Activated CD4-positive, alpha-beta T cell treated with anti-CD3 and anti-CD28 coated beads, Interleukin-2, amount 10 ng/mL, durations not matched to agents 24 days and 14 days (primary cell): ENCODE measurements at places on chromosomes 6 and 20. TPM values are rescaled to one million over a fixed set of nuclear protein-coding genes. Genes with fewer than 3 reads are reported as not detected.

- no peak for DNase-seq
Measured at GRCh38 chr20:19849341-19850197, 91.5 kb downstream of the RIN2 start.

DNA sequence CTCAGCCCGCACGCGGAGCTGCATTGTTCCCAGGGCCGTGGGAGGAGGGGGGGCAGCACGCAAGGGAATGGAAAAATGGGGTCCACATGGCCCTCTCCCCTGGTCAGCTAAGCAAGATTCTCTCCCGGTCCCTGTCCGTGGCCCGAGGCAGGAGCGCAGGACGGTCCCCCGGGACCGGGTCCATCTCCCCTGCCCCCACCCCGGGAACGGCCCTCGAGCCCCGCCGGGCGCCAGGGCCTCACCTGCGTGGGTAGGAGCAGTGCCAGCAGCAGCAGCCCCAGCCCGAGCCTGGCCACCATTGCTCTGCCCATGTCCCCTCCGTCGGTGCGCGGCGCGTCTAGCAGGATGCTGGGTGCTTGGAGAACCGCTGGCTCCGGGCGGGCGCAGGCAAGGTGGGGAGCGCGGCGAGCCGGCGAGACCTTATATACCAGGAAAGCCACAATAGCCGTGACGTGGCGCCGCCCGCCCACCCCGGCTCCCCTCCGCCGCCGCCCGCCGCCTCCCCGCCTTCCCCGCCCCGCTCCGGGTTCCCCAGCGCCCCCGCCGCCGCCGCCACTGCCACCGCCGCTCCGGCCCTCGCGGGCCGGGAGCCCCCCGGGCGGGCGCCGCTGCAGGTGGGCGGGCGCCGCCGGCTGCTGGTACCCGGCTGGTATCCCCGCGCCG, at the start of gene CD24:
Gene CD24 (minus strand): TSS at position 394 of the 663 bp plus-strand sequence. CDS start 83 bp downstream, at position 311.
- DNase-seq, result peak; percentile 61

GRCh38 chr6:10417681-10418104, 2.8 kb upstream of the TFAP2A start:
- no peak for DNase-seq

GRCh38 chr6:99334526-99335127, 14.8 kb downstream of the FAXC start:
- DNase-seq, result peak; percentile 73

DNA sequence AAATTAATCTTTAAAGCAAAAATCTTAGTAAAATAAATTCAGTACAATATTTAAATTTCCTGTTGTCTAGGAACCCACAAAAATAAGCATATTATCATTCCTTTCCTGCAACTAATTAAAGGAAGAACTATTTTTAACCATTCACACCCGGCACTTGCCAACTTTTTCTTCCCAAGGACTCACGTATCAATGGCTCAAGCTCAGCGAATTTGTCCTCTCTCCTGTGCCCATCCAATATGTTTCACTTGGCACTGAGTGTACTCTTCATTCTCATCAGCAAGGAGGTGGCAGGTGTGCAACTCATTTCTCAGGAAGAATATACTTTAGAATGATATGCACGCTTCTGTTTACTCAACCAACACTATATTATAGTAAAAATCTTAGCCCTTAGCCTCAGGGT, 419.4 kb downstream of the C6orf118 start:
- no peak for DNase-seq

- no peak for DNase-seq
Measured at GRCh38 chr6:3284436-3284876, 25.7 kb downstream of the PSMG4 start.

GRCh38 chr6:142446576-142446975, 144.8 kb downstream of the ADGRG6 start:
- DNase-seq, result no peak

GRCh38 chr6:116169880-116170279, 43.9 kb upstream of the COL10A1 start:
- DNase-seq, result no peak

GRCh38 chr6:41675176-41675775, 37.0 kb downstream of the MDFI start:
- DNase-seq, result no peak

DNA sequence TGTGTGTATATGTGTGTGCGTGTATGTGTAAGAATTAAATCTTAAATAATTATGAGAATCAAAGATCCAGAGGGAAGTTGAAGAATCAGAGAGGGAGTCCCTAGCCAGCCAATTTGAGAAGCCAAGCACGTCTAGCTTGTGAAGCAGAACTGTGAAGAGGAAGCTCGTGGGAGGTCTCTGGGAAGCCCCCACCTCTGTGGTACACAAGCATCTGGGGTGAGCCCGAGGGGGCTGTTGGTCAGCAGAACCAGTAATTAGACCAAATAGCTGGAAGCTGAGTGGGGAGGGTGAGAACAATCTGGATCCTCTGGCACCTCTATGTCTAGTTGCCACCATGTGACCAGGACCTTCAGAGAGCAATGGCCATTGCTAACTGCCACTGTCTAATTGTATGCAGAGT, 310.0 kb upstream of the PRND start:
- no peak for DNase-seq

GRCh38 chr6:76835695-76836094, 627.6 kb downstream of the HTR1B start:
- no peak for DNase-seq

DNA sequence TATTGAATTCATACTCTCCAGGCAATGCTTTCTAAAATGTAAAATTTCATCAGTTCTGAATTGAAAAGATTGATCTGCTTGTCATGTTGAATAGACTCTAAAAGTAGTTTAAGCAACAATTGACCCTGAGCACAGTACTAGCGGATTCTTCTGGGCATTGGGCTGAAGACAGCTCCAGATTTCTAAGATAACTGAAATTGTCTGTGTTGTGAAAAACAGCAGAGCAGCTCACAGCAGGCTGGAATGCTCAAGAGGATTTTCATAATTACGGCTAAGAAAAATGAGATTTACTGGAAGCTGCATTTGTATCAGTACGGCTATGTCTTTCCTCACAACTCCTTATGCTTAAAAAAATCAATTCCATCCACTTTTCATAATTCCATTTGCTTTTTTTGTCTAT, 373.7 kb downstream of the HACE1 start:
- DNase-seq, result no peak

DNA sequence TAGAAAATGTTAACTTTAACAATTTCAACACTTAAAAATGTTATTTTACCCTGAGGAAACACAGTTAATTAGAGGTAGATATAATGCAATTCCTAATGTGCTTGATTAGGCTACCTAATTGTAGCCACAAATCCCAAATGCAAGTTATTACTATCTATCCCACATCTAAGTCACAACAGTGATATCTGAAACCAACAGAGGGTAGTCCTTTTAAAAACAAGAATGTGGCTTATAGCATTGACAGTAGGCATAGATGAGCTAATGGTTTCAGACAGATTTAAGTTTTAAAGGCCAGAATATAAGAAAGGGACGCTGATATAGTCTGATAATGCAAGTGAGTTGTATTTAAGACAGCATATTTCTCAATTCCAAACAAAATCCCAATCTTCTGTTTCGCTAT, 23.0 kb downstream of the PLN start:
- DNase-seq, result no peak

- DNase-seq, result no peak
Measured at GRCh38 chr6:166556863-166557322, 29.6 kb downstream of the RAMACL start.

DNA sequence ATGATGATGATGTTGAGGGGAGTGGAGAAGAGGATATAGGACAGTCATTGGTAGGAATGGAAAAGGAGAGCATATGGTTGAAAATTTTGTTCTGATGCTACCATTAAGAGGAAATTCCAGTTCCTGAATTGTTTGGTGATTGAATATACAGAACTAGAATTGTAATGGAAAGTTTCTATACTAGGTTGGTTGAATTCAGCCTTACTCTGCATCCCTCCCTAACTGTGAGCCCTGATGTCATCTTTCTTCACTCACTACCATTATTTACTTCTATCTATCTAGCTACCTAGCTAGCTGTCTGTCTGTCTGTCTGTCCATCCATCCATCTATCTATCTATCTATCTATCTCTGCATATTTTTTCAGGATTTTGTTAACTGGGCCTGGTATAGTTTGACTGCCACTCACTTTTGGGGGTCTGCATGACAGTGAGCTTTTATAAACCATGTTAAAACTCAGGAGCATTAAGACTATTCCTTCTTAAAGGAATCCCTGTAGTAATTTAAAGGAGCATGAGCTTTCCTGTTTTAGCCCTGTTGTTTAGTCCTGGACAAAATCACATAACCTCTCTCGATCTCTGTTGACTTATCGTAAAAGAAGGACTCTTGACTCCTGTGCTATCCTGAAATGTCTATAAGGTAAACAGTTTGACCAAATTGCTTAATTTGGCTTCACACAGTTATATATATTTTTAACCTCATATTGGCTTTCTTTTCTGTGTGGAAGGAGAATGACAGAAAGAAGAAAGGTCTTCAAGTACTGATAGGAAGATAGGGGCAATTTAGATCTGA, 71.4 kb downstream of the AKAP7 start:
- DNase-seq, result no peak

GRCh38 chr6:87918461-87918941, 129.1 kb upstream of the SPACA1 start:
- no peak for DNase-seq

GRCh38 chr20:44479643-44480042, 4.0 kb downstream of the TTPAL start:
- no peak for DNase-seq

PDYN gene
- total RNA-seq, result not detected in 2 replicates

- DNase-seq, result no peak
Measured at GRCh38 chr6:116866281-116866871, 10.7 kb upstream of the RFX6 start.

DNA sequence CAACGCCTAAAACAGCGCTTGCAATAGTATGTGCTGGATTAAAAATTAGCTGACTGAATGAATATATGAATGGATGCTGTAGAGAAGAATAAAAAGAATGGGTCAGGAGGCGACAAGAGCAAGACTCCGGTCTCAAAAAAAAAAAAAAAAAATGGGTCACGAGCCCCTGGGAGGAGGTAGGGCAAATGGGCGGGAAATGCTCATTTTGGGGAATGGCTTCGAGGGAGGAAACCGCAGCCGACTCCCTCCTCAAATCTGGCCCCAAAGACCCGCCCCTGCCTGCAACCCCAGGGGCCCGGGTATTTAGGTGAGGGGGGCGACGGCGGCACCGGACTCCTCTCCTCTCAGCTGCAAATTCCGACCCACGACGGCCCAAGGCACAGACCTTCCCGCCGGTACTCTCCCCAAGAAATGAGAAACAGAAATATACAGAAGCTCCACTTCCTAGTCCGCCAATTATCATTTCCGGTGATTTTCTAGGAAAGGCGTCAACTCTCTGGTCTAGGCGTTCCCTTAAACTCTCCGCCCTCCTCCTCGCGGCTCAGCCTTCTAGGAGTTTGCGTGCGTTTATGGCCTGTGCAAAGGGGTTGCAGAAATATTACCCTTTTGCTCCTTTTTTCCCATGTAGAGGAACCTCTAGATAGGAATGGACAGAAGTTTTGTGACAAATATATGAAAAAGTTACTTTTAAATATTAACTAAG, at the start of gene ZNF311:
Gene ZNF311 (minus strand): TSS at position 133 of the 703 bp plus-strand sequence. CDS start 1,361 bp downstream, outside the sequence.
- DNase-seq, result peak; percentile 85

GRCh38 chr20:34970846-34971560, 15.3 kb downstream of the MYH7B start:
- DNase-seq, result no peak

- no peak for DNase-seq
Measured at GRCh38 chr6:76592566-76592965, 520.1 kb upstream of the IMPG1 start.

- peak; percentile 60 for DNase-seq
Measured at GRCh38 chr20:4112481-4113421, 97.4 kb upstream of the RNF24 start.

DNA sequence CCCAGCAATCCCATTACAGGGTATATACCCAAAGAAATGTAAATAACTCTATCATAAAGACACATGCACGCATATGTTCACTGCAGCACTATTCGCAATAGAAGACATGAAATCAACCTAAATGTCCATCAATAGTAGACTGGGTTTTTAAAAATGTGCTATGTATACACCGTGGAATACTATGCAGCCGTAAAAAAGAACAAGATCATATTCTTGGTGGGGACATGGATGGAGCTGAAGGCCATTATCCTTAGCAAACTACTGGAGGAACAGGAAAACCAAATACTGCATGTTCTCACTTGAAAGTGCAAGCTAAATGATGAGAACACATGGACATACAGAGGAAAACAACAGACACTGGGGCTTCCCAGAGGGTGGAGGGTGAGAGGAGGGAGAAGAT, 201.2 kb downstream of the GMDS start:
- no peak for DNase-seq

DNA sequence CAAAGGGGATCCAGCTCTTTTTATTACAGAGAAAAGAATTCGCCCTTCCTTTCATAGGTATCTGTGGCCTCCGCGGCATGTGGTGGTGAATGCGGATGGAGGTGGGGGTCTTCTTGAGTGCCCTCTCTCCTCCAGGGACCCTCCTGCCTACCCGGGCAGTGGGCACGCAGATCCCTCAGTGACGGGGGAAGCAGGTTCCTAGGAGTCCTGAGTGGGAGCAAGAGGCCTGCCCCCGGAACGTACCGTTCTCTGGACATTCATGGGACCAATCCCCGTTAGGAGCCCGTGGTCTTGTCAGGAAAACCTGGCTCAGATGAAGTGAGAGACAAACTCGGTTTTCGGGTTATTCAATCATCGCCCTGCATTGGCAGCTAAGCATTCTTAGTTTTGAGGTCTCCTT, 56.4 kb downstream of the SMOC2 start:
- DNase-seq, result no peak

DNA sequence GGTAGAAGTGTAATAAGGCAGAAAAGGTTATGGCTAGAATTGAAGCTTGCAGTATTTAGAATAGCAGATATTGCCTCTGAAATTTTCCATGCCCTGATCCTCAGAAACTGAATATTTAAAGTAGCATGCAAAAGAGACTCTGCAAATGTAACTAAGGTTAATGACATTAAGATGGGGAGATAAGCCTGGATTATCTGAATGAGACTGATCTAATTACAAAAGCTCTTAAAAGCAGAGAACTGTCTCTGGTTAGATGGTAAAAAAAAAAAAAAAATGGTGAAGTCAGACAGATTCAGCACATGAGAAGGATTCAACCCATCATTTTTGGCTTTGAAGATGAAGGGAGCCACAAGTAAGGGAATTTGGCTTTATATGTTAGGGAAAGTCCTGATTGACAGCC, 503.7 kb upstream of the IRAK1BP1 start:
- DNase-seq, result no peak

GRCh38 chr6:133778414-133779130, 110.3 kb upstream of the TCF21 start:
- no peak for DNase-seq

LINC00237 gene
- not detected in 2 replicates for total RNA-seq

GRCh38 chr6:154197196-154197860, 158.3 kb downstream of the OPRM1 start:
- DNase-seq, result no peak
